Uterine smooth muscle cell (primary cell): ENCODE measurements at places on chromosomes 6 and 20. TPM values are rescaled to one million over a fixed set of nuclear protein-coding genes. Genes with fewer than 3 reads are reported as not detected.

The PREP gene
- 16.3 and 23.1 TPM in 2 replicates for total RNA-seq

The KCNK15 gene
- 0.22 and 1.6 TPM in 2 replicates for total RNA-seq

The PGBD1 gene
- 7.9 and 9.5 TPM in 2 replicates for total RNA-seq

The ARMH2 gene
- not detected in 2 replicates for total RNA-seq

The RCAN2 gene
- 0.77 and 1.5 TPM in 2 replicates for total RNA-seq

The NFYA gene
- total RNA-seq: 16.7 and 20.6 TPM in 2 replicates

The CAPN11 gene
- not detected in 2 replicates for total RNA-seq

The PRICKLE4 gene
- 0.66 TPM in 1 of 2 replicates, not detected in the other for total RNA-seq
